Effector CD8-positive, alpha-beta T cell (primary cell): ENCODE measurements at places on chromosomes 2 and 18.

DNA sequence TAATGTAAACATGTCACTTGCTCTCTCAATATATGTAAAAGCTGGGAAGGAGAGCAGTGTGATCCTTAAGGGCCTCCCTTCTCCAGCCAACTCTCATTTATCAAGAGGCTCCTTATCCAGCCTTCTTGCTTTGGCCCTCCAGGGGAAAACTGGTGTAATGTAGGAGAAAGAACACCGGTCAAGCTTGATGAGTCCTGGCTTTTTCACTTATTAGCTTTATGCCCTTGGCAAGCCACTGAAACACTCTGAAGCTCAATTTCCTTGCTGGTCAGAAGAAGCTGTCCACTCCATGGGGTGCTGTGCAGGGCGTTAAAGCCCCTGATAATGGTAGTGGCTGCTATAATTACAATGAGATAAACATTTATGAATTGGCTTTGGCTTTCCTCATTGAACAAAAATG lies 251.2 kb upstream of the RBBP8 start:
- DNase-seq, result no peak

- DNase-seq, result no peak
Observed at GRCh38 chr2:53233759-53234547, 533.7 kb upstream of the CHAC2 start.

- no peak for DNase-seq
Observed at GRCh38 chr2:68108120-68108519, 45.3 kb upstream of the C1D start.

- DNase-seq, result no peak
Observed at GRCh38 chr2:52879561-52879960, 888.0 kb upstream of the CHAC2 start.

- DNase-seq, result no peak
Observed at GRCh38 chr2:28277466-28277865, 115.2 kb upstream of the FOSL2 start.

GRCh38 chr2:33437297-33437696 lies 39.2 kb upstream of the RASGRP3 start:
- DNase-seq, result no peak

GRCh38 chr2:209473930-209474419 lies 50.1 kb downstream of the MAP2 start:
- no peak for DNase-seq

- no peak for DNase-seq
Observed at GRCh38 chr18:76202322-76202721, 292.7 kb downstream of the ZNF516 start.

DNA sequence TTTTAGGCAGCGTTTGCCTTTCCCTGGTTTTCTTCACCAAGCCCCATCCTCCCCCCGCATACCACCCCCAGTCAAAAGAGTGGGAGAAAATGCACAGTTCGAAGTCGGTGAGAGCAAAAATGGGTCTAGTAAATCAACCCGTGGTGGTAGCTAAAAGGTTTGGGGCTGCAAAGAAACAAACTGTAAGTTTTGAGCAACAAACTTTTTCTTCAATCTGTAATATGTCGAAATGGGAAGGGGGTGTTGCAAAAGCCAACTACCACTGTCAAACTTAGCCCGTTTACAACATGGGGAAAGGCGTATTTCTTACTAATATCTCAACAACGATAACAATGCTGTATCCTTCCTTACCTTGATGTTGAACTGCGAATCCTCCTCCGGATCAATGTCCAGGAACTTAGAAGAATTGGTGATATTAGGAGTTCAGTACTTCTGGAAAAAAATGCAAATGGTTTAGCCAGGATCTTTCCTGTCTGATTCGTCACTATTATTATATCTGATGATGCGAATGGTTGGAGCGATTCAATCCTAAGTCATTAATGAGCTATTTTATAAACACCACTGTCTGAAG lies 2.4 kb upstream of the SATB2 start:
- no peak for DNase-seq

- DNase-seq, result no peak
Observed at GRCh38 chr2:201471732-201472393, 20.3 kb downstream of the STRADB start.

DNA sequence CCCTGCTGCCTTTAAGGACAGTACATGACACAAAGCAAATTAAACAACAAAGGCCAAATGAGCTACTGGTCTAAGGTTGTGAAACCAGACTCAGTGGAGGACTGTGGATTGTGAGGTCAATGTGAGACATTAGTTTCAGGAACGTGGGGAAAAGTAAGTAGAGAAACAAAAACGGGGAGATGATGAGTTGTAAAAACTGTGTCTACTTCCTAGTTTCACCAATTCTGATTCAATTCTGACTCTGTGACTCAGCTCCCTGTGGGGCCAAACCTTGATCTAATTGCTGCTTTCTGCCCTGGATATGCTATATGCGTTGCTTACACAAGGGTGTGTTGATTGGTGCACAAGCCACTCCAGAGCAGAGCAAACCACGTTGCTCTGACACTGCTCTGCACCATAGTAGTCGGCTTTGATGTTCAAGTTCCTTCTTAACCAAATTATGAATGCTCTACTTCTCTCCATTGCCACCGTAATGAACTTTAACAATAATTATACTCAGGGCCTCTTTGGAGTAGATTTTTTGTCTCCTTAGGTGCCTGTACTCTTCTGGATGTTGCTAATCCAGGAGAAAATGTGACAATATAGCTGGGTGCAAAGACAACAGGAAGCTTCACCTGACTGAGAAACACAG lies 1640.1 kb upstream of the CELF4 start:
- no peak for DNase-seq

GRCh38 chr2:19982268-19982667 lies 7.6 kb downstream of the WDR35 start:
- no peak for DNase-seq

DNA sequence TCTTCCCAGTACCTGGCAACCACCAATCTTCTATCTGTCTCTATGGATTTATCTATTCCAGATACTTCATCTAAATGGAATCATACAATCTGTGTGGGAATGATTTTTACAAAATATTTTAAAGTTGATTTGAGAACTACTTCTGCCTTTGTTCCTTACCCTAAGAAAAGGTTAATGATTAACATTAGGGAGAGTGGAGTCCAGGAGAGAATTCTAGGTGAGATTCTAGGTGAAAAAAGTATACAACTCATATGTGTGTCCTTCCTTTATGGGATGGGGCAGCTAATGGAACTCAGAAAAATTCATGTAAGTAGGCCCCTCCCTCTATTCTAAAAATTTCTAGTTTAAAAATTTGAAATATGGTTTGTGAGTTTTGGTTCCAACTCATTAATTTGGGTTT lies 35.9 kb upstream of the WDSUB1 start:
- DNase-seq, result no peak

GRCh38 chr2:99338029-99338585 lies 918 bp downstream of the EIF5B start:
- no peak for DNase-seq

GRCh38 chr2:135820003-135820618 lies 16.9 kb downstream of the LCT start:
- DNase-seq, result no peak

DNA sequence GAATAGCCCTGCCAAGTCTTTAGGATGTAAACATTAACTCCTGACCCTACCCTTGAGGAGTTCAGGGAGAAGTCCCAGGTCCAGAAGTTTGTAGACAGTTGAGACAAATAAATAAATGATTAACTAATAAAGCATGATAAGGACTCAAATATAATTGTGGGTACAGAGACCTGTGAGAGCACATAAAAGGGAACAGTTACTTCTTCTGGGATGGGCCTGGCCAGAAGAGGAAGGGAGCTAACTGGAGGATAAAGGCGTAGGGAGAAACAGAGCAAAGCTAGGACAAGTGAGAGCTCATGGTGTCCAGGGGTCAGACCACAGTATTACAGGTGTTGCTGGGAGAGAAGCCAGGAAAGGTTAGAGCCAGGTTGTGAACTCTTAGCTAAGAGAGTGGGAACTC lies 3.0 kb downstream of the LCLAT1 start:
- DNase-seq, result no peak

DNA sequence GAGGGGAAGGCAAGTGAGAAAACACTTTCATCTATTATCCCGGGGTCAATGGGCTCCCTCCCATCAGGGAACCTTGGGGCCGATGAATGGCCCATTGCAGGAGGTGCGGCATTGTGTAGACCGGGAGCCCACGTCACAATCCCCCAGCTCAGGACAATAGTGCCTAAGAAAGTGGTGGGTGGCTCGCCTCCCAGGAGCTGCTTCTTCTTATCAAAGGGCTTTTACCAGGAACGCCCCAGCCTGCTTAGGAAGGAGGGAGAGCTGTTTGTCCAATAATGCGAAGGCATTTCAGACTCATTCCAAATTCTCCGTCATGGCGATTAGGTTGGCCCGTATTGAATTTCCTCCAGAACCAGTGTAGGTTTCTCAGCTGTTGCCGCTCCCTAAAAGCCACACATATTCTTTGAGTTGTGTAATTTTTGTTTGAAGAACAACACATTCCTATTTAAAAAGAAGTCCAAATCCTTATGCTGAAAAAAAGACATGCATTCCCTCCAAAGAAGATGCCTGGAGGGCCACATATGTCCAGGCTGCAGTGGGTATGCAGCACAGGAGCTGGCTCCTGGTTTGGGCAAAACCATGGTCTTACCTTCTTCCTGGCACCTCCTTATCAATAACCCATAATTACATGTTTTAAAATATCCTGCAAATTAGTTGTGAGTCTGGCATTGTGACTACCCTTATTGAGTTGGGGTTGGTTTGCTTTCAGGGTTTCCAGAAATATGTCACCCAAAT lies 264.7 kb downstream of the MYCN start:
- DNase-seq, result no peak

- no peak for DNase-seq
Observed at GRCh38 chr2:33570681-33571080, 28.4 kb downstream of the FAM98A start.

DNA sequence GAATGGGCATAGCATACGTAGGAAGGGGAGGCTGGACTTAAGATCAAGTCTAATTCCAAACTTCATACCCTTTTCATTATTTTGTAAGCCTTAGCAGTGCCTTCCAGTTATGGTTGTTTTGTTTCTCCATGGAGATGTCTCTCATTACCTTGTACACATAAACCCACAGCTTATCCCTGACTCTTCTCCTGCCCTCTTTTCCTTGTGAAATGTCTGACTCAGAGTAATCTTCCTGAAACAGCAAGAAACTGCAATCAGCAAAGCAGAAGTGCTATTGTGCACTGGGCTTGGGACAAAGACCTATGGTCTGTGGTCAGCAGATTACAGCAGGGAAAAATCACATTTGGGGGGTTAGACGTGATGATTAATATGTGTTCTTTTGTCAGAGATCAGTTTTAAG lies 176.7 kb downstream of the IKZF2 start:
- no peak for DNase-seq

DNA sequence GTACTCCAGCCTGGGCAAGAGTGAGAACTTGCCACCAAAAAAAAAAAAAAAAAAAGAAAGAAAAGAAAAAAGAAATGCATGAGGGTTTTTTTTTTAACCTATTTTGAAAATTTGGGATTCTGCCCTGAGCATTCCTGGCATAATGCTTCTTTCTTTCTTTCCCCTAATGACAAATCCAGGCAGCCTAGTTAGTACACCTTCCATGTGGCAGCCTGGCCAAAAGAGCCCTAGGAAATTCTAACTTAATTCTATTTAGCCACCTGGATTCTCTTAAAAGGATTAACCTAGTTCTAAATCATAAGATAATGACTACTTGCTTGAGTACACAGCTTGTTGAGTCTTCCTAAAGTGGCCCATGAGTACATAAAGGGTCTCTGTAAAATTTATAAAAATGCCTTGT lies 160.1 kb downstream of the THADA start:
- DNase-seq, result no peak

DNA sequence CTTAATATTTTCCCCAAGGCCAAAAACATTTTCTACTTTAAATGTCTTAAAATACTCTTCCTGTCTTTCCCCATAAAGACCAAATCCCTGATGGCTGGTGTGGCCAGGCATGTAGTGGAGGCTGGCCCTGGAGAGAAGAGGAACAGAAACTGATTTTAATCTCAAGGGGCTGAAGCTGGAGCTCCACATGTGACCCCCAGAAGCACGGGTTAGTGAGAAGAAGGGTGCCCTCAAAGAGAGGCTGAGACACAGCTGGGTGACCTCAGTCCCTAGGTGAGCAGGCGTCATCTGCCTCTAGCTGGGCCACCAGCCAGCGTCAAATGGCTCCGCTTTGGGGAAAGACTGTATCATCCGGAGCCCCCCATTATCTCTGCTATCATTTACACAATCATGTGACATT lies 19.3 kb upstream of the TMEM18 start:
- DNase-seq, result no peak

- no peak for DNase-seq
Observed at GRCh38 chr2:62964671-62965070, 86.0 kb upstream of the OTX1 start.

DNA sequence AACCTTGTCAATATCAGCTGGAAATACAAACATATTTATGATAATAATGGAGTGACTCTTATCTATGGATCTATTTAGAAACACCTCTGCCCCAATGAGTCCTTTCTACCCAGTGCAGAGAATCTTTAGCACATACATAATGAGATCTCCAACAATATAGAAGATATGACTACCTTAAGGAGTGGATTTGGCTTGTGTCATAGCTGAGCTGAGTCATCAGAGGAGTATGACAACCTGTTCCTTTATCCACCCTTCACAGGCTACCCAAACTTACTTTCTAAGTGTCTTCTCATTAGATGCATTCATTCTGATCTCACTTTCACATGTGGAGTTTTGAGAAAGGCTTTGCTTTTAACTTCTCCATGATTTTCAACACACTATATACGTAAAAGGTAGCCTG lies 1218.9 kb downstream of the DSC3 start:
- DNase-seq, result no peak

GRCh38 chr2:236790963-236791362 lies 221.3 kb downstream of the ACKR3 start:
- DNase-seq, result no peak

- DNase-seq, result no peak
Observed at GRCh38 chr2:237919593-237919992, 47.2 kb upstream of the UBE2F start.

- no peak for DNase-seq
Observed at GRCh38 chr18:41134426-41134825, 820.6 kb upstream of the PIK3C3 start.

DNA sequence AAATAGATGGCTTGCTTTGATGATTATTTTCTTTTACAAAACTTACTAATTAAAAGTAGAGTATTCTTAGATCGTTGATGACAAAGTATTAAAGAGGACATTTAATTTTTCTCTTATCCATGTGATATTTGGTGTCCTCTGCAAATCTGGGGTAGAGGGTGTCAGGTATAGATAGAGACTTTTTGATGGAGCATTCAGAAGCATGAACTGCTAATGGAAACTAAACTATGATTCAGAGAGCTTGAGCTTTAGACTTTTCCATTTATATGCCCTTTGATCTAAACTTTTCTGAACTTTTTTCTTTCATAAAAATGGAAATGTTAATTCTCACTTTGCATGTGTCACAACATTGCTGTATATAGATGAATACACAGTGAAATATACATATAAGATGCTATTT lies 619.7 kb downstream of the PLCL1 start:
- DNase-seq, result no peak
